Islet precursor cell (in vitro differentiated cells): ENCODE measurements at places on chromosomes 1 and 21.

- no peak for DNase-seq
Observed at GRCh38 chr1:96510911-96511310, 210.7 kb upstream of the PTBP2 start.

DNA sequence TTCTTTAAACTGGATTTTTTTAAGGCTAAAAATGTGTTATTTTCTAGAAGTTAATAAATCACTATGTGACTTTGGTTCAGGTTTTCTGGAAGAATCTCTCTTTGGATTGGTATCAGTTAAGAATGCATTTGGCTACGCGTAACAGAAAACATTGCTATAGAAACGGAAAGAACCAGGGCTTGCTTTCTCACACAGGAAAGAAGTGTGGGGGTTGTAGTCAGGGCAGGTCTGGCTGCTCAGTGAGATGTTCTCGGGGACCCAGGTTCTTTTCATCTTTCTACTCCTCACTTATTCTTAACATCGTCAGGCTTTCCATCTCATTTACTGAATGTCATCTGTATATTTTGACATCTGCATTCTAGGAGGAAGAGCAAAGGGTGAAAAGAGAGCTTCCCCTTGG is 191.4 kb downstream of the ZBTB18 start:
- DNase-seq: no peak

DNA sequence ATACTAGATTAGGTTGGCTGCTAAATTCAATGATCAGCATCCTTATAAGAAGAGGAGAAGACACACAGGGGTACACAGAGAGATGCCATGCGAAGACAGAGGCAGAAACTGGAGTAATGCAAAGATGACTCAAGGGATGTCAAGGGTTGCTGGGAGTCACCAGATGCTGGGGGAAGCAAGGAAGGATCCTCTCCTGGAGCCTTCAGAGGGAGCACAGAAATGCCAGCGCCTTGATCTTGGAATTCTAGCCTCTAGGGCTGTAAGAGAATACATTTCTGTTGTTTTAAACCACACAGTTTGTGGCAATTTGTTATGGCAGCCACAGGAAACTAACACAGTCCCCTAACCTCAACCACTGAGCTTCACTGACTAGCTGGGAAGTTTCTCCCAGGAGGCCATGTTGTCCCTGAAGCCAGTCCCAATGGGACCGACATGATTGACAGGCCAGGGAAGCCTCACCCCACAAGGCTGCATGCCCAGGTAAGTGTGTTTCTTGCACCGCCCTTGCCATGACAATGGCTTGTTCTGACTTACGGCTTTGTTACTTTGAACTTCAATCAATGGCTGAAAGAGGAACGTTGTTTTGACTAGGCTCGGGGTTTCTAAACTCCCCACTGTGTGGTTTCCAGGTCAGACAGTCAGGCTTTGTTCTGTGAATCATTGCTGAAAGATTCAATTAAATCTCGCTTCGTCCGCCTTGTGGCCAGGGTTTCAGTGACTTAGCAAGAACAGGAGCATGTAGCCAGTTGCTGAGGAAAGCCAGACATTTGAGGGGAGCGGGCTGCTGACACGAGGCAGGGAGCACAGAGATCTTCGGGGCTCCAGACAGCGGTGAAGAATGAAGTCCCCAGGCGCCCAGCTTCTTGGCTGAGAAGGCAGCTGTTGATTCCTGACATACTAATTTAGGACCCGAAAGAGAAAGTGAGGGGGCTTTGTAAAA is 62.3 kb downstream of the RUNX1 start:
- peak; percentile 97 for DNase-seq

DNA sequence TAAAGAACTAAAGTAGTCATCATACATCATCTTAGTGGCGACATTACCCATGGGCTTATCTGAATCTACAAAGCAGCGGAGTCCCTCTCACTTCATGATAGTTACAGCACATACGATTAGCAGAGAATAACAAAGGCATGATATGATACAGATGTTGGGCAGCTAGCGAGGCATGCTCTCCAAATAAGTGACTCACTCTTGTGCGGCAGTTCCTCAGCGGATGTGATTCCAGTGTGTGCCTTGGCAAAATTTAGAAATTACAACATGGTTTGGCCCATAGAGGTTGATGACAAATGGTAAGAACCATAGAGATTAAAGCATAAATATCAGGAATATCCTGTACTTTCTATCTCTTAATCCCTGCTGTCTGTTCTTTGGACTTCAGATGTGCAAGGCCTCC is 48.1 kb upstream of the PAXBP1 start:
- DNase-seq: no peak

DNA sequence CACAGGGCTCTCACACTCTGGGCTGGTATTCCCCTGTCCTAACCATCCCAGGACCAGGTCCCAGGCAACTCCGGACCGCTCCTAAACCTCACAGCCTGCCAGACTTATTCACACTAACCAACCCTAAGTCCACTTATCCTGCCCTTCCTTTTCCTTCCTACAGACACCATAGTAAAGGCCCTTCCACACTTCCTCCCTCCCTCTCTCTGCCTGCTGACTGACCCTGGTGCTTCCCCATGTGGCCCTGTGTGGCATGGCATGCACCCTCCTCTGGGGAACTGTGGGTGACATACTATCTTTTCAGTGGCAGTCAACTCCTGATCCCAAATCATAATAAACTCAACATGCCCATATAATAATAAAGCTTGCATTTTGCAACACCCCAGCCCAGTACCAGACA is 155.1 kb upstream of the DNAH14 start:
- no peak for DNase-seq

- peak; percentile 80 for DNase-seq
Observed at GRCh38 chr1:18234790-18235242, 127.2 kb downstream of the IGSF21 start.

DNA sequence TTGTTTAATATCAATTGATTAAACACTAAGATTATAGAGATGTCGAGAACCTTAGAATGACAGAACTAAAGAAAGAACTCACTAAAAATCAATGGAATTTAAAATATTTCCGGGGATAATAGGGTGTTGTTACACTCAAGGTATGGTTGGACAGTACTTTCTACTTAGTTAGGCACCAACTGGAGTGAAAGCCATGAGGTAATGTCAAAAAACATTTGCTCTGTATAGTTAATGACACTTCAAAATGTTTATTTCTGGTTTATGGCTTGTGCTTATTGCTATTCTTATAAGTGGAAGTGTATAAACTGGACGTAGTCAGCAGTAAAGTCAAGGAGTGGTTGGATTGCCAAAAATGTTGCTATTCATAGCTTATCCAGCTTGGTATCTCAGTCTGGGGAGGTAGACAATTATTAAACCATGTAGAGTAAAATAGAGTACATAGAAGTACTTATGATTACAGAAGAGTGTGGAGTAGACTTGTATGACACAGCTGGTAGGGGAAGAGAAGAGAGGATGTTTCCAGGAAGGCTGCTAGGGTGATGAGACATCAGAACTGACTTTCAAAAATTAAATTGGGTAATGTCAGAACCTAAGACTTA is 56.5 kb upstream of the BMP8A start:
- DNase-seq: no peak

DNA sequence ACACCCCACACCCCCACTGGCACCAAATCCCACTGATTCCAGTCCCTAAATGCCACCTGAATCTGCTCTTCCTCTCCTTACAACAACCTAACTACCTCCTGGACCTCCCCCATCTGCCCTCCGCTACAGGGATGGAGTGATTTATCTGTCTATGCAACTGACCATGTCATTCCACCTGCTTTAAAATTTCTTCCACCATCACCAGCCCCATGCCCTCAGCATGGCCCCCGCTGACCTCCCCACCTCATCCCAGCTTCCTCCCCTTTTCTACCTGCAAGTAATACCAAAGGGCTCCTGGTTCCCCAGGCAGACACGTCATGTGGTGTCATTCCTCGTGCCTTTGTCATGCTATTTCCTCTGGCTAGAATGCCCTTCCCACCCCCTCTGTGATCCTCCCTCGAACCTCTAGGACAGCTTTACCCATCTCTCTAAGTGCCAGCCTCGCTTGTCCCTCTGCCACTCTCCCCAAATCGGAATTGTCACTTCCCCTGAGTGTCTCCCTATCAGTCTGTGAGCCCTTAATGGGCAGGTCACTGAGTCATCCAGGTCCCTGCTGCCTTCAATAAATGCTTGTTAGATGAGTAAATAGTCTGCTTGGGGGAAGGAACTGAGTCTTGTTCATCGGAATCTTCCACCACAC is 3.7 kb downstream of the GJB4 start:
- peak; percentile 94 for DNase-seq

DNA sequence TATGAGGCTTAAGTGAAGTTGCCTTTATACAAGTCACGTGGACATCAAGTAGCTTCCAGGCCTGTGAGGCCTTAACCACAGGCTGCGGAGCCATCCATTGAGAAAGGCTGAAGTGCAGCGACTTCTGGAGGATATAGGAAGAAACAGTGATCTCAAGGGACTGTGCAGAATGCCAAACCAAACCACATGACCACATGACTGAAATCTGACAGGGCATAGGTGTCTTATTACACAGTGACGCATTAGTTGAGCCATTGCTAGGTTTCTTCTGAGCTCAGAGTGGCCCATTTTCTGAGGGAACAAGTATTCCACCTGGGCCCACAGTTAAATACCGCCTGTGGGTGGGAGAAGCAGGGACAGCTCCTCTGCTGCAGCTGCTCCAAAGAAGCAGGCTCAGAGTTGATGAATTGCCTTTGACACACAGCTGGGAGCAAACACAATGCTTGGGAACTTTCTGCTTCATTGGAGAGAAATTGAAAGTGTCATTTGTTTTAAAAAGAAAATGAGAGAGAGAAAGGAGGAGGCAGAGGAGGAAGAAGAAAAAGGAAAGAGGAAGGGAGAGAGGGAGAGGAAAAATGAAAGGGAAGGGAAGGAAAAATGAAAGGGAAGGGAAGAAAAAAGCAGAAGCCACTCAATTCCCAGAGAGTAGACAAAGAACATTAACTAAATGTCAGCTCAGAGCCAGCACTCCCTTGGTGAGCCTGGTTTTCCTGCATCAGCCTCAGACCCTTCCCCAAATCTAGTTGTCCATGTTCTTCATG is 94.4 kb downstream of the COLGALT2 start:
- DNase-seq: peak; percentile 87
